T-cell (primary cell): ENCODE measurements at places on chromosomes 7 and 10. TPM values are rescaled to one million over a fixed set of nuclear protein-coding genes. Genes with fewer than 3 reads are reported as not detected.

- H3K27me3 ChIP-seq: no peaks in the 10 kb centered on the region
- H3K36me3 ChIP-seq: no peaks in the 10 kb centered on the region
- no peak overlapping the region for H3K27ac ChIP-seq
Observed at GRCh38 chr7:33044401-33044718, 18.2 kb downstream of the NT5C3A start.

- no peak for DNase-seq
- no peaks in the 10 kb centered on the region for H3K4me1 ChIP-seq
- no peaks in the 10 kb centered on the region for H3K27me3 ChIP-seq
- H3K27ac ChIP-seq: no peak overlapping the region
Observed at GRCh38 chr7:101615446-101615845, 13.7 kb downstream of the MYL10 start.

GRCh38 chr10:72720814-72721660 lies 29.1 kb downstream of the MCU start:
- no peak overlapping the region for H3K4me3 ChIP-seq
- no peak overlapping the region for H3K27ac ChIP-seq
- DNase-seq: no peak
- H3K36me3 ChIP-seq: no peaks in the 10 kb centered on the region
- H3K27me3 ChIP-seq: no peaks in the 10 kb centered on the region
- no peaks in the 10 kb centered on the region for H3K4me1 ChIP-seq

The GPER1 gene
- 0.26 TPM for total RNA-seq

GRCh38 chr10:132910186-132910880 lies 32.0 kb downstream of the CFAP46 start:
- no peak overlapping the region for H3K27ac ChIP-seq
- H3K36me3 ChIP-seq: no peaks in the 10 kb centered on the region

DNA sequence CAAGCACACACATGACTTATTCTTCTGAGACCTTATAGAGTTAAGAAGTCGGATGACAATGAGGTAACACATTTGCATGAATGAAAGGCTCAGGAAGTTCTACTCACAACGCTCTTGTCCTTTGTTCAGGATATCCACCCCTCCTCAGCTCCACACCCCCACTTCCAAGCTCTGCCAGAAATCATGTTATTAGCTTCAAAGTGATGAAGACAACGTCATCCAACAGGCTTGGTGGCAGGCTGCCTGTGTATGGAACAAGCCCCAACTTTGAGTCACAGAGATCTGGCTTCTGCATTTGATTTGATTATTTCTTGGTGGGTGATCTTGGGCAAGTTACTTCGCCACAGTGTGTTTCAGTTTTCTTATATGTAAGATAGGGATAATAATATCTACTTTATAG lies 12.4 kb upstream of the BMPER start:
- H3K36me3 ChIP-seq: no peaks in the 10 kb centered on the region
- H3K27ac ChIP-seq: no peak overlapping the region
- peaks cover 9% of the 10 kb centered on the region for H3K27me3 ChIP-seq
- no peak for DNase-seq

GRCh38 chr10:132690401-132690800 lies 95.5 kb downstream of the NKX6-2 start:
- H3K27ac ChIP-seq: no peak overlapping the region
- no peak for DNase-seq
- no peaks in the 10 kb centered on the region for H3K4me1 ChIP-seq
- H3K36me3 ChIP-seq: peaks cover 7% of the 10 kb centered on the region
- H3K4me3 ChIP-seq: no peak overlapping the region

- H3K27me3 ChIP-seq: no peaks in the 10 kb centered on the region
- DNase-seq: no peak
- H3K36me3 ChIP-seq: no peaks in the 10 kb centered on the region
- H3K4me3 ChIP-seq: no peak overlapping the region
- H3K4me1 ChIP-seq: no peaks in the 10 kb centered on the region
- no peak overlapping the region for H3K27ac ChIP-seq
Observed at GRCh38 chr7:137172105-137172590, 171.4 kb downstream of the PTN start.

GRCh38 chr7:129136887-129137642 lies 7.4 kb upstream of the TSPAN33 start:
- H3K4me1 ChIP-seq: peaks cover 30% of the 10 kb centered on the region
- H3K4me3 ChIP-seq: no peak overlapping the region
- H3K27ac ChIP-seq: peak overlapping the region; percentile 58
- no peak for DNase-seq

DNA sequence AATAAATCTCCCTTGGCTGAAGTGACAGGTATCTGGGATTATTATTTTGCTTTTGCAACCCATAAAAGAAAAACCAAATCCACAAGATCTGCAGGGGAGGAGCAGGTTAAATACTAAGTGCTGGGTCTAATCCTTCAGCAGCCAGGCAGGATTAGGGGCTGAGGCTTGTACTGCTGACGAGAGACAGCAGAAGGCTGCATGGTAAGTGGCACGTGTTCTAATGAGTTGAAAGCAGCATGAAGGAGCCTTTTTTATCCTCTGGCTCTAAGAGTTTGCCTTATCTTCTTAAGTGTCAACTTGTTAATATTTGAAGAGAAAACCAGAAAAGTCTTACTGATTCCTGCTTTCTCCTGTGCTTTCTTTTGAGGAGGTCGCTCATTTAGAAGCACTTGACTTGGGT lies 50.0 kb downstream of the LYZL2 start:
- no peaks in the 10 kb centered on the region for H3K4me1 ChIP-seq
- H3K27ac ChIP-seq: no peak overlapping the region
- no peaks in the 10 kb centered on the region for H3K36me3 ChIP-seq
